NCI-H1694 (cell line): ENCODE measurements at places on chromosomes 4 and X.

GRCh38 chr4:152524427-152524826 is 11.5 kb downstream of the FBXW7 start:
- DNase-seq = no peak

DNA sequence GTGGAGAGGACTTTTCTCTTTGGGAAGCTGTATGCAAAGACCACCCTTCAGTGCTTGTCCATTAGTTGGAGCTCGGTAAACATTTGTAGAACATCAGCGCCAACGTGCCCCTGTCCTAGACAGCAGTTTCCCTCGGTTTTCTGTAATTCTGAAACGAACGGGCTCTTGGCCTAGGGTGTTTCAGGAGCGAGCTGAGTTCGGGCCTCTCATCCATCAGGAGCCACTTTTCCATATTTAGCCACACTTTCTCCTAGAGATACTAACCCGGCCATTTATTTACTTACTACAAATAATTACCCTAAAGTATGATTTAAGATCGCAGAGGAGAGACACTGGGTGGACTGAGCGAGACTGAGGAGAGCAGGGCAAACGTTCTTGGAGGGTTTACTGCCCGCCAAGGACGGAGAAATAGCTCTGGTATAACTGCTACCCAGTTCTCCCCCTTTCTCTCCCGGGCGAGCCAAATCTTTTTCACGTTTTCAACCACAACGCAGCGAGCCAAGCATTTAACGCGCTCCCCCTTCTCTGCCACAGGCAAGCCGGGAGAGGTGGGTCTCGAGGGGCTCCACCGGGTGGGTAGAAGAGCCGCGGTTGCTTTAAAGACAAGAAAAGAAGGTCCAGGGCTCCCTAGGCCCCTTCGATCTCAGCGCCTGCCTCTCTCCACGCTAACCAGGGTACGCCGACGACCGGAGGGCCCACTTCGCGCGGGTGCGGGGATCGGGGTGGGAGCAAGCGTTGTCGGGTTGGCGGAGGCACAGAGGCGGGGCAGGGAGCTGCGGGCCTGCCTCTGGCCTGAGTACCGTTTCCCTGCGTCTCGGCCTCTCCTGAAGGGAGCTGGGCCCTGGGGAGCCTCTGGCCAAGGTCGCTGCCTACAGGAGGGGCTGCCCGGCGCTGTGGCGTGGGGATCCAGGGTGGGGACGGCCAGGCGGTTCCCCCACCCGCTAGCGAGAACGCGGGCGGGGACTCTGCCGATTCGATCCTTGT is 10.8 kb upstream of the PITX2 start:
- no peak for DNase-seq

- no peak for DNase-seq
Observed at GRCh38 chrX:34866646-34867045, 76.0 kb upstream of the FAM47B start.

DNA sequence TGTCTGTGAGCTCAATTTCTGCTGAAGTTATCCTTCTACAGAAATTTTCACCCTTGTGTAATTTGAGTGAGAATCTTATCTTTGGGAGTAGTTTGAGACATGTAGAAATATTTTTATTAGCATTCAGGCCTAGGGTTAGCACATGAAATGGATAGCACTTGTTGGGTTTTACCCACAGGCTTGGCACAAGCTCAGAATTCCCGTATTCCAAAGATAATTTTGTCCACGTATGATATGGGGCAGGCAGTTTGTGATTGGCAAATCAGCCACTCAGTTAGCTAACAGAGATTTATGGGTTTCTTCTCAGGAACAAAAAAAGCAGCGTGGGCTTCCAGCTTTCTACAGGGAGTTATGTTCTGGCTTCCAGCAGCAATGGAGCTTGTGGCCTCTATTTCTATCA is 117.9 kb upstream of the DCAF8L1 start:
- DNase-seq = no peak

GRCh38 chrX:38116706-38117105 is 104.0 kb downstream of the SRPX start:
- no peak for DNase-seq

DNA sequence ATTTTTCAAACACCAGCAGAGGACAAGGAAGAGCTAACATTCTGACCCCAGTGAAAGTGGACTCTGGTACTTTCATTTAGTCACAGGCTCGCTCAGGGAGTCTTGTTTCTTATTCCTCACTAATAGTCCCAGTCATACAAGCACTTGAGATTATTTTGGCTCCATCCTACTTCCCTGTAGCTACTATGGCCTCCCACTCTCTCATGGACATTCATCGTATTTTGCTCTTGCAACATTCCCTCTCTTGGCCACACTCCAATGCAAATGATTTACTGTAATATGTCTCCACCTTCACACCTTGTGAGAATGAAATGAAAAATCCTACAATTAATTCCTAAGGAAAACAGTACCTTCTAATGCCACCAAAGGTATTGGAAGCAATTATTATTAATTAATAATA is 21.3 kb downstream of the PLRG1 start:
- DNase-seq = no peak

DNA sequence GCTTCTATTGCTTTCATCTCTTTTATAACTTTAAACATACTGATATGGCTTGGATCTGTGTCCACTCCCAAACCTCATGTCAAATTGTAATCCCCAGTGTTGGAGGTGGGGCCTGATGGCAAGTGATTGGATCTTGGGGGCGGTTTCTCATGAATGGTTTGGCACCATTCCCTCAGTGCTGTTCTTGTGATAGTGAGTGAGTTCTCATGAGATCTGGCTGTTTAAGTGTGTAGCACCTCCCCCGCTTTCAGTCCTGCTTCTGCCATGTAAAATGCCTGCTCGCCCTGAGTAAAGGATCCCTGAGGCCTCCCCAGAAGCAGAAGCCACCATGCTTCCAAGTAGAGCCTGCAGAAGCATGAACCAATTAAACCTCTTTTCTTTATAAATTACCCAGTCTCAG is 17.7 kb downstream of the MND1 start:
- no peak for DNase-seq

DNA sequence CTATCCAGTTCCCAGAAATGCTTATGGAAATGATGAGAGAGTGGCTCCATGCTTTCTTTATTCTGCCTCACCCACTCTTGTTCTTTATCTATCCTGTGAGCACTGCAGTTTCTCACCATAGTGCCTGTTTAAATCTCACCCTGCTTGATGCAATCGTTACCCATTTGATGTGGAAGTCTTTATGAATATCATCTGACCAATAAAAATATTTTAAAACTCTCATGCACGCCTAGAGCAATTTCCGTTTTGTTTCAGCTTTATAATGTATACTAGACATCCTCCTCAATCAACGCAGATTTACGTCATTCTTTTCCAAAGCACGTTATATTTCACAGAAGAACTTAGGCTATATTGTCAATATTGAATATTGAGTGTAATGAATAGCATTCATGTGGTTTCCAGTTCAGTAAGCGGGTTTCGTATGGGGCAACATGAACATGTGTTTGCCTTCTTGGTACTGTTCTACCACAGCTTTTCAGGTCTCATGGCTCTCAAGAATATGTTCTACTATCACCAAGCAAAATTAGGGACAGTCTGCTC is 32.9 kb downstream of the GPM6A start:
- no peak for DNase-seq

- peak; percentile 10 for DNase-seq
Observed at GRCh38 chrX:154749856-154750255, 1.0 kb downstream of the GAB3 start.
